ENCODE measurements at places on chromosomes 6 and 20. TPM values are rescaled to one million over a fixed set of nuclear protein-coding genes. Genes with fewer than 3 reads are reported as not detected.
A peak's percentile ranks its signal among the peaks of the same experiment; 100 is the strongest.

Gene SPACA1
- total RNA-seq = not detected

Gene EFCAB8
- total RNA-seq = 0.13 TPM

- DNase-seq = peak; percentile 71
Observed at GRCh38 chr6:30357678-30358540, 13.0 kb downstream of the RPP21 start.

DNA sequence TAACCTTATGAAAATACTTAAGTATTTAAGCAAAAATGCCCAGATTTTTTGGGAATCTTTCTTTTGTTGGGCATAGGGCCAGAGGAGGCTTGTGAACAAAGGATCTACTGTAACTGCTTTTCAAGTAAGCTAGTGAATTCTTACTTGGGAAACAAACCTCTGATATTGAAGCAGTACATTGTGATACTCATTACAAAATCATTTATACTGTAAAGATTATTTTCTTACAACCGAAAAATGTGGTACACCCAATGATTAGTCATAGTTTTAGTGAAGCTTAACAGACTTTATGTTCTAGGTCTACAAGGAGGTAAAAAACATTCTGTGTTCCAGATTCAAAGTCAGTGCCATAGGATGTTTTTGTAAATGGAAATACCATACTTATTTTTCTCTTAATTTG lies 272.9 kb upstream of the KCNQ5 start:
- no peak for DNase-seq

DNA sequence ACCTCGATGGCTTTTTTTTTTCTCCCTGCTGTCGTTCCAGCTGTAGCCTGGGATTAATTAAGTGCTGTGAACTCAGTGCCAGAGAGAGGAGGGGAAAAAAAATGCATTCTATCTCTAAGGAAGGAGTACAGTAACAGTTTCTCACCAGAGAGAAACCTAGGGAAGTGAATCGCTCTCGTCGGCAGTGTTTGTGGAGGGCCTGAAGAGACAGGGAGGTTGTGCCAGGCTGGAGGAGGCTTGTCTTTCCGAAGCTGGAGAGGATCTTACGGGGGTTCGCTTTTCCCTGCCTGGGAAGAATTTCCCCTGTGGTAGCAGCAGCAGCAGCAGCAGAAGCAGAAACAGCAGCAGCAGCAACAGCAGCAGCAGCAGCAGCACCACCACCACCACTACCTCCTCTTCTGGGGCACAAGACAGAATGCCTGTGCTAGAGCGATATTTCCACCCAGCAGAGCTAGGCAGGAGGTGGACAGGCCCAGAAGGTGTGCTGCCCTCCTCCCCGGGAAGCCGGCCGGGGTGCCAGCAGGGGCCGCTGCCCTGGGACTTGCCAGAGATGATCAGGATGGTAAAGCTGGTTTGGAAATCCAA lies 186.5 kb downstream of the PDE7B start:
- no peak for DNase-seq
